ENCODE measurements at places on chromosomes 12 and 14.

DNA sequence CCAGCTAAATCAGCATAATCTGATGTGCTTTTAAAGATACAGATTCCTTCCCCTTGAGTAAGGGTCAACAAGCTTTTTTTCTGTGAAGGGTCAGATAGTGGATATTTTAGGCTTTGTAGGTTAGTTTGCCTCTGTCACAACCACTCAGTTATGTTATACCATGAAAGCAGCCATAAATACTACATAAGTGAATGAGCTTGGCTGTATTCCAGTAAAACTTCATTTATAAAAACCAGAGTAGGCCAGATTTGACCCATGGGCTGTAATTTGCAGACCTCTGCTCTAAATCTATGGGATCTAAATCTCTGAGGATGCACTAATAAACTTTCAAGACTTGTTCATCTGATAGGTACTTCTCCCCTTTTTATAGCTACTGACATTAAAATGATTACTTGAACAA is 47.7 kb downstream of the LEMD3 start:
- no peak for DNase-seq

GRCh38 chr12:45883187-45883586 is 107.2 kb downstream of the SCAF11 start:
- no peak for DNase-seq

DNA sequence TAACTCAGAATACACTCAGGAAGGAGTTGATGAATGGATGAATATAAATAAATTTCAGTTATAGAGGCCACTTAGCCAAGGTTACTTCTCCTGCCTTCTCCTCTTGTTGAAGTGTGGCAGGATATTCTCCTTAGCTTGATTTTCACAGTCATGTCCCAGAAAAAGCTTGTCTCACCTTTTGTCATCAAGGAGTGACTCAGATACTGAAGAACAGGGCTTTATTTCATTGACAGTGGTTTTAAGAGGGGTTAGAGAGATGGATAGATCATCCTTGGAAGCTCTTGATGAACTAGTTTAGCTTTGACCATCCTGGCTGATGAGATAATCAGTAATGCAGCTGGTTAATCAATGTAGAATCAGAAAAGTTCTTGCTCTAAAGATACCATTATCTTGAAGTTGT is 35.0 kb upstream of the CFAP54 start:
- DNase-seq, result no peak

- DNase-seq, result no peak
Measured at GRCh38 chr12:59587710-59588109, 8.1 kb upstream of the SLC16A7 start.

GRCh38 chr14:61101803-61102548 is 120.9 kb downstream of the SLC38A6 start:
- DNase-seq, result no peak

- no peak for DNase-seq
Measured at GRCh38 chr12:19801941-19802340, 362.6 kb downstream of the AEBP2 start.

DNA sequence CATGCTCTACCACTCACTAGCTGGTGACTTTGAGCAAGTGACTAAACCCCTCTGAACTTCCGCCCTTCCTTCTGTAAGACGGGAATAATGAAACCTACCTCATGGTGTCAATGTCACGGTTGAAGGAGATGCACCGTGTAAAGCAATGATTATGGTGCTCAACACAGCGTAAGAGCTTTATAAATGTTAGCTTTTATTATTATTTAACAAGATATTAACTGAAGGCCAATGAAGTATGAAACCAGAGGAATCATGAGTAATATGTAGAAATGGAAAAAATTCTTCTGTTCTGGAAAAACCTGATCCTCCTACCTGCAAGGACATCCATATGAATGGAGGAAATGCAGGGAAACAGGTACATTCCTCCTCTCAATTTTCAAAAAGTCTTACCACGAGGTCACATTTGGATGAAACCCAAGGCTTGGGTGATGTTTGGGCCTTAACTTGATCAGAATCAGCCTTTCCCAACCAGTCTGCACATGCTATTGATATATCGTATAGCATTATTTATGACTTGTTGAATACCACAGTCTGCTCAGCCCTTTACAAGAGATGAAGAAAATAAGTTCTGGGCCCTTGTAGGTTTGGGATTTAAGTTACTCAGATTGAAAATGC is 166.8 kb upstream of the TBX3 start:
- no peak for DNase-seq
